ENCODE measurements at places on chromosomes 11 and 22. TPM values are rescaled to one million over a fixed set of nuclear protein-coding genes. Genes with fewer than 3 reads are reported as not detected.

Gene MS4A8
- not detected for total RNA-seq

Gene PPM1F
- total RNA-seq, result 244 TPM

Gene HEPACAM
- total RNA-seq, result 0.08 TPM

Gene MUC5B
- total RNA-seq, result not detected

Gene C22orf42
- not detected for total RNA-seq

Gene NPAS4
- not detected for total RNA-seq

Gene GPR83
- 0.31 TPM for total RNA-seq

DNA sequence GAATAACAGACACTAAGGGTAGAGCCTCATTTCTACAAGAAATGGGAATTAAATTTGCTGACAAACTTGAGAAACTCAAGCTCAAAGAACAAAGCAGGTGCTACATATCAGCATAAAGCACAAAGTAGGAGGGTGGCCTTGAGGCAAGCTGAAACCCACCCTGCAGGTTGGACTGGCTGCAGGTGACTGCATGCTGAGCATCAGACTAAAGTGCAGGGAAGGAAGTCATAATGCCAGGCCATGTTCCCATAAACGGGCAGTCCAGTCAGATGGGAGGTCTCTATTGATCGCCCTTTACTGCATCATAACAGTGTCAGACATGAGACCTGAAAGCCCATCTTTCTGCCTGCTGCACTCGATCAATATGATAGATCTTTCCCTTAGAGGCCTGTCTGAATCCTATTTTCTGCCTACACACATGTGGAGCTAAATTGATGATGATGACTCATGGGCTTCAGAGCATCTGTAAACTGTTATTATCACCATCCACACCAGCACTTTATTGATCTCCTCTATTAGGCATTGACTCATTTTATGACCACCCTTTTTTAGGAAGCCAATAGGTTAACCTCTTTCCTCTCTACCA lies 224.5 kb upstream of the DDI1 start:
- DNase-seq, result no peak

- no peak for DNase-seq
These were observed 56.0 kb downstream of the PACS1 start for GRCh38 chr11:66126064-66126463.

GRCh38 chr22:21972293-21972779 lies 10.3 kb downstream of the TOP3B start:
- peak; percentile 76 for DNase-seq

DNA sequence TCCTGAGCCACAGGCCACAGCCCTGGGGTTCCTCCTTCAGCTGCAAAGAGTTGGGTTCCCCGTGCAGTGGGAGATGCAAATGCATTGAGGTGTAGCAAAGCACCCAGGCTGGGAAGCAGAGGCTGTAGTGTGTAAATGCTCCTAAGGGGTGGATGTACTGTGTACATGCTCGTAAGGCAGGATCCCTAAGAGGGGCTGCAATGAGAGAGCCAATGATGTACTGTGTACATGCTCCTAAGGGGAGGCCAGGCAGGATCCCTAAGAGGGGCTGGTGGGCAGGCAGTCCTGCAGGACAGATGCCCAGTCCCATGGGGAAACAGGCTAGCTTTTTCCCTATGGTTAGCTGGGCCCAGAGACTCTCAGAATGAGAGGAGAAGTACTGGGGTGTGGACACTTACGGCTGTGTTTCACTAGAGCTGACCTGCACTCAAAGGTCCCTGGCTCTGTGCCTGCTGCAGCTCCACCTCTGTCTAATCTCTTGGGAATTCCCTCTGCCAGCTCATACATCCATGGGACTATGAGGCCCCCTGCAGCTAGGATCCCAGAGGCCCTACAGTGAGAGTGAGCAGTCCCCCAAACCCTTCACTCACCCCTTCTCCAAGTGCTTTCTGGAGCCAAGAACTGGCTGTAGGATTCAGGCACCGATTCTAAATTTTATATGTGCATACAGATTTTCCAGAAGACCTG lies 261.9 kb upstream of the LUZP2 start:
- no peak for DNase-seq

DNA sequence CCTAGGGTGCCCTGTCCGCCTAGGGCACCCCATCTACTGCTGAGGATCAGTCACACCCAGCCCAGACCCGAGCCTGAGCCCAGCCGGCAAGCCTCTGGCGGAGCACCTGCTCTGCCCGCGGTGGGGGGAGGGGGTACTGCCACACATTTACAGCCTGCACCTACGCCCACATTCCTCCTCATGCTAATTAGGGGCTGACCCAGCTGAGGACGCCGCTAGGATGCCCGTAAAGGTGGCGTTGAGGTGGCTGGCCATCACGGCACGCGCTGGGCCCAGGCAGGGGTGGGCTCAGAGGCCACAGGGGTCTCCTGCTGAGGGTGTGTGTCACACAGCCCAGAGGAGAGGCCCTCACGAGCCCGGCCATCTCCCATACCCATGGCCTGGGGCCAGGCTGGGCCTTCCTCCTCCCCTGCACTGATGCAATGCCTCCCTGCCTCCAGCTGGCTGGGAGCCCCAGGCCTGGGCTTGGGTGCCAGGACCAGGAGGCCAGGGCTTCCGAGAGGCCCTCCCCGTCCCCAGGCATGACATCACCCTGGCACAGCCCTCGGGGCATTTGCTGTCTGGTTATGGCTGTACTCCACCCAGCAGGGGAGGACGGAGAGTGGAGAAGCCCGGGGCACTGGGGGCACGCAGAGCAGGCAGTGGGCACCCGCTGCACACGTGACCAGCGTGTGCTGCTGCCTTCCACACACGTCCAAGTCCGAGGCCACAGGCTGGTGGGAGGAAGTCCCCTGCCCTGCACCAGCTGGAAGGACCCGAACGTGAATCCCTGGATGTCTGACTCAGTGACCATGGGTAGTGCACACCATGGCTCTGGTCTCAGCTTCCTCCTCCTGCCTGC lies 12.7 kb downstream of the DUSP8 start:
- no peak for DNase-seq

GRCh38 chr11:14124886-14125285 lies 162.4 kb downstream of the SPON1 start:
- DNase-seq, result no peak

GRCh38 chr11:47359586-47359985 lies 7.1 kb upstream of the MYBPC3 start:
- DNase-seq, result no peak

- DNase-seq, result no peak
These were observed 18.1 kb downstream of the NPAT start for GRCh38 chr11:108204376-108204775.

DNA sequence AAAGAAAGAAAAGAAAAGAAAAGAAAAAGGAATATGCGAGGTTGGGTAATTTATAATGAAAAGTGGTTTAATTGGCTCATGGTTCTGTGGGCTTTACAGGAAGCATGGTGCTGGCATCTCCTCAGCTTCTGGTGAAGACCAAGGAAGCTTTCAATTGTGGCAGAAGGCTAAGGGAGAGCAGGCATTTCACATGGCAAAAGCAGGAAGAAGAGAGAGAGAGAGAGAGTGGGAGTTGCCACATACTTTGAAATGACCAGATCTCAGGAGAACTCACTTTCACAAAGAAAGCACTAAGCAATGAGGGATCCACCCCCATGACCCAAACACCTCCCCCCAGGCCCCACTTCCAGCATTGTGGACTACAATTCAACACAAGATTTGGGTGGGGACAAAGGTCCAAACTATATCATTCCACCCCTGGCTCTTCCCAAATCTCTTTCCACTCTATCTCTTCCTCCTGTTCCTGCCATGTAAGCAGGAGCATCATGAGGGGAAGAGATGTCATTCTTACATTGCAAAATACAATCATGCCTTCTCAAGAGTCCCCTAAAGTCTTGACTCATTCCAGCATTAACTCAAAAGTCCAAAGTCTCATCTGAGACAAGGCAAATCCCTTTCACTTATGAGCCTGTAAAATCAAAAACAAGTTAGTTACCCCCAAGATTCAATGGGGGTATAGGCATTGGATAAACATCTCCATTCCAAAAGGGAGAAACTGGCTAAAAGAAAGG lies 38.9 kb downstream of the LINC01488 start:
- DNase-seq, result no peak

DNA sequence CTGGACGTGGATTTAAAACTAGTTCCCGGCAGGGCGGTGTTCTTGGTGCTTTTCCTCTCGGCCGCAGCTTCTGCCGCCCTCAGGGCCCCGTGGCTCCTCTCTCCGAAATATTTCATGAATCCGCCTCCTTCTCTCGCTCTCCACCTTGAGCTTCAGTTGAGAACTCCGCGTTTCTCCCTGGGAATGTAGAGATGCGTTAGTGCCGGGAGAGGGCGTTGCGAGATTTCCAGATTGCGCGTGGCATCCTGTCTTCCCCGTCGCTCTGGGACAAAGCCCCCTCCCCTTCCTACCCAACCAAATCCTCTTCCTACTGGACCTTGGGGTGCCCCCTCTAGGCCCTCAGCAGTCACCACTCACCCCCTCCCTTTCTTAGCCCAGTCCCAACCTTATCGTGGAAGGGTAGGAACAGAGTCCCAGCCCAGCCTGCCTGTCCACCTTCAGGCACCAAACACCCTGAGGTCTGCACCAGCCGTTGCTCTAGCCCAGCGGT lies 15.5 kb upstream of the RAC2 start:
- peak; percentile 54 for DNase-seq

- no peak for DNase-seq
These were observed 1.6 kb downstream of the CPT1A start for GRCh38 chr11:68839911-68840641.

DNA sequence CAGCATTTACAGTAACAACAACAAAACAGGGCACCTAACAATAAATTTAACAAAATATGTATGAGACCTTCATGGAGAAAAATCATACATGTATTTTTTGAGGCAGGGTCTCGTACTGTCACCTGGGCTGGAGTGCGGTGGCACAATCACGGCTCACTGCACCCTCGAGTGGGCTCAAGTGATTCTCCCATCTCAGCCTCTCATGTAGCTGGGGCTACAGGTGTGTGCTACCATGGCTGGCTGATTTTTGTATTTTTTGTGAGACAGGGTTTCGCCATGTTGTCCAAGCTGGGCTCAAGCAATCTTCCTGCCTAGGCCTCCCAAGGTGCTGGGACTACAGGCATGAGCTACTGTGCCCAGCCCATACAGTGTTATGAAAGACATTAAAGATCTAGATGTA lies 278.1 kb downstream of the SWAP70 start:
- DNase-seq, result no peak
